ENCODE measurements at places on chromosomes 5 and 9.

DNA sequence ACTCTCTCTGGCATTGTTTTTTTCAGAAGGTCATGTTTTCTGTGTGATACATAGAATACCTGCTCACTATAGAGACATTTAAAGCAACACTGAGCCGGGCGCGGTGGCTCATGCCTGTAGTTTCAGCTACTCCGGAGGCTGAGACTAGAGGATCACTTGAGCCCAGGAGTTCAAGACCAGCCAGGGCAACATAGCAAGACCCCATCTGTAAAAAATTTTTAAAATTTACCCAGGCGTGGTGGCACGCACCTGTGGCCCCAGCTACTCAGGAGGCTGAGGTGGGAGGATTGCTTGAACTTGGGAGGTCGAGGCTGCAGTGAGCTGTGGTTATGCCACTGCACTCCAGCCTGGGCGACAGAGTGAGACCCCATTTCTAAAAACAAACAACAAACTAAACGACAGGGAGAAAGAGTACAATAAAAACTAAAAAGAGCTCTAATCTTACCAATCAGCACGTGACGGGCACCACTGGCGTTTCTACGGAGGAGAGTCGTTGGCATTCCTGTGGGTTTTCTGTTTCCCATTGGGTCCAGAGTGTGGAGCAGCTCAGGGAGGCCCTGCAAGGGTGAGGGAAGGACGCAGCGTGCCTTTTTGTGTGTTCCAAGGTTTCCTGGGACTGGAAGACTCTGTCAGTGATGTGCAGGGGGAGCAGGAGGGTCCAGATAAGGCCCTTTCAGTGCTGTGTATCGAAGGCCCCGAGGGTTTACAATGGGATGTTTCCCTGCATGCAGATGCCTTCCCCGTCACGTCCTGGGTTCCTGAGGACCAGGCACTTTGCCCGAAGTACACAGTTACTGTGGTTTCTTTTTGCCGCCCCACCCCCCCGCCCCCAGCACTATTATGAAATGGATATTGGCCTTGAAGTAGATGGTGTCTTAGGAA, 7.2 kb upstream of the RNU6ATAC start:
- no peak for DNase-seq

DNA sequence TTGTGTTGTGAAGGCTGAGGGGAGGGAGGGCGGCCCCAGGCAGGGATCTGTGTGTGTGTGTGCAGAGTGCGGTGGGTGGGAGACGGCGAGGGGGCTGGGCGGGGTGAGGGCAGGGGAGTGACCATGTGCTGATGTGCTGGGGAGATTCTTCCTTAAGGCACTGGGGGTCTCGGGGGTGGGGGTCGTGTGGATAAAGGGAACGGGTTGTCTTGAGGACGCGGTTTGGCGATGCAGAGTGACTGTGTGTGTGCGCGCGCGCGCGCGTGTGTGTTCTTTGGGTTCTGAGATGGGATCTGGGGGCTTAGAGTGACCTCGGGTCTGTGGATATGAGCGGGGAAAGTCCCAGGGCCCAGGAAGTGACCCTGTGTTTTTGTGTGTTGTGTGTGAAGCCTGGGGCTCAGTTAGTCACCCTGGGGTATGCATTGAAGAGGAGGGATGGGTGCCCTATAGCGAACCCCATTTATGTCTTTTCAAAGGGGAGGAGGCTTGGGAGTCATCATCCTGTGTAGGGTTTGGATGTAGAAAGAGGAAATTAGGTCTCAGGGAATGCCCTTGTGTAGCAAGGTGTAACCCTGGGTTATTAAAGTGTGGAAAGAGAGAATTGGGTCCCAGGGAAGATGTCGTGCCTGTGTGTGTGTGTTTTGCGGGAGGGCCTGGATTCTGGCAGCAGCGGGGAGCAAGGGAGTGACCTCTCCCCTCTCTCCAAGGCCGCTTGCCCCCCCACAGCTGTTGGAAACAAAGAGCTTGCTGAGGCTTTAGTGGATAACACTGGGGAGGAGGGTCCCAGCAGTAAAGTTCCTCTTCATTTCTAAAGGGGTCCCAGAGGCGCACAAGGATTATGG, 1.4 kb downstream of the TMEFF1 start:
- DNase-seq, result no peak

DNA sequence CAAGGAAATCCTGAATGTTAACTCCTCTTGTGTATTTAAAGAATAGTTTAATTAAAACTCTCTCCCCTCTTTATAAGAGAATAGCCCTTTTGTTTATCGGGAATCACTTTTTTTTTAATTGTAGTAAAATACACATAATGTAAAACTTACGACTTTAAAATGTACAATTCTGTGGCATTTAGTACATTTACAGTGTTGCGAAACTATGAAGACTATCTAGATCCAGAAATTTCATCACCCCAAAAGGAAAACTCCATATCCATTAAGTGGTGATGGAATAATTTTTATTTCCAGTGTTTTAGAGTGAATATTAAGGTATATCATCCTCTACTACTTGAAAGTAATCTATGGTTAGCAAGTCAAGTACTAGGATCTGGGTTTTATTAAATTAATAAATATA, 36.8 kb downstream of the KDM3B start:
- DNase-seq, result no peak

DNA sequence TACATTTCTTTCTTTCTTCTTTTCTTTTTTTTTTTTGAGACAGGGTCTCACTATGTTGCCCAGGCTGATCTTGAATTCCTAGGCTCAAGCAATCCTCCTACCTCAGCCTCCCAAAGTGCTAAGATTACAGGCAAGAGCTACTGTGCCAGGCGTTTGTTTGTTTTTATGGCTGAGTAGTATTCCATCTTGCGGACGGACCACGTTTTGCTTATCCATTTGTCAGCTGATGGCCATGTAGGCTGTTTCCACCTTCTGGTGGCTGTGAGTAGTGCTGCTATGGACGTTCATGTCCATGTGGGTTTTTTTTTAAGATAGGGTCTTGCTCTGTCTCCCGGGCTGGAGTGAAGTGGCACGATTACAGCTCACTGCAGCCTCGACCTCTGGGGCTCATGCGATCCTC, 2.5 kb downstream of the DOK3 start:
- no peak for DNase-seq

DNA sequence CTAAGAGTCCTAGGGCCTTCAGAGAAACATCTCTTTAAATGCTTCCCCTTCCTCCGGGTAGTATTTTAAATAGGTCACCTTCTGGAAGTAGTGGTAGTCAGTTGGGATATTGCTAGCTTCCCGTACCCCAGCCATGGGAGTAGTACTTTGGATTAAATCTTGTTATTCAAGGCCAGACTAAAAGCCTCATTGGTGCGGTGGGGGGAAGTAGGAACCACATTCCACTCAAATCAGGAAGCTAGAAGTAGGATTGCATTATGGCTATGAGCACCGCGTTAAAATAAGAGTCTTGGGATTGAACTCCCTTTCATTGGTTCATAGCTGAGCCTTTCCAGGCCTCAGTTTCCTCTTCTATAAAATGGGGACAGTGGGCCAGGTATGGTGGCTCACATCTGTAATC, 6.7 kb downstream of the KCNIP1 start:
- DNase-seq, result no peak

DNA sequence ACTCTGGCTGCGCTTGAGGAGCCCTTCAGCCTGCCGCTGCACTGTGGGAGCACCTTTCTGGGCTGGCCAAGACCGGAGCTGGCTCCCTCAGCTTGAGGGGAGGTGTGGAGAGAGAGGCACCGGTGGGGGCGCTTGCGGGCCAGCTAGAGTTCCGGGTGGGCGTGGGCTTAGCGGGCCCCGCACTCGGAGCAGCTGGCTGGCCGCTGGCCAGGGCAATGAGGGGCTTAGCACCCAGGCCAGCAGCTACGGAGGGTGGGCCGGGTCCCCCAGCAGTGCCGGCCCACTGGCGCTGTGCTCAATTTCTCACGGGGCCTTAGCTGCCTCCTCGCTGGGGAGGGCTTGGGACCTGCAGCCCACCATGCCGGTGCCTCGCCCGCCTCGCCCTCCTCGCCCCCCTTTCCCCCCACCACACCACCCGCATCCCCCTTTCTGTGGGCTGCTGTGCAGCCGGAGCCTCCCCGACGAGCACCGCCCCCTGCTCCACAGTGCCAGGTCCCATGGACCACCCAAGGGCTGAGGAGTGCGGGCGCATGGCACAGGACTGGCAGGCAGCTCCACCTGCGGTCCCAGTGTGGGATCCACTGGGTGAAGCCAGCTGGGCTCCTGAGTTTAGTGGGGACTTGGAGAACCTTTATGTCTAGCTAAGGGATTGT, 954.5 kb downstream of the DTWD2 start:
- DNase-seq, result no peak

- DNase-seq, result no peak
These were observed 160.4 kb downstream of the SPATA31D1 start for GRCh38 chr9:82148901-82149461.

DNA sequence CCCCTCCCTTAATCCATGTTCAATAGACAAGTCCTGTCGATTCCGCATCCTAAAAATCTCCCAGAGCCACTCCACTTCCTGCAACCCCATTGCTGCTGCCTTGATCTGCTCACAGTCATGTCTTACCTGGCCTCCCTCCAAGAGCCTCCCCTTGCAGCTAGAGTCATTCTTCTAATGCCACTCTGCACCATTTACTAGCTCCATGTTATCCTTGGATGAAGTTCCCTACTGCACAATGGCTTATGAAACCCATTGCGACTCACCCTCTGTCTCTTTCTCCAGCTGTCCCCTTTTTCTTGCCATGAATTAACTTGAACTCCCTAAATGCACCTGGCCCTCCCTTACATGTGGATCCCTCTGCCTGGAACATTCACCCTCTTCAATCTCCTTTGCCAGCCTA, 39.5 kb downstream of the MEGF10 start:
- DNase-seq, result no peak

DNA sequence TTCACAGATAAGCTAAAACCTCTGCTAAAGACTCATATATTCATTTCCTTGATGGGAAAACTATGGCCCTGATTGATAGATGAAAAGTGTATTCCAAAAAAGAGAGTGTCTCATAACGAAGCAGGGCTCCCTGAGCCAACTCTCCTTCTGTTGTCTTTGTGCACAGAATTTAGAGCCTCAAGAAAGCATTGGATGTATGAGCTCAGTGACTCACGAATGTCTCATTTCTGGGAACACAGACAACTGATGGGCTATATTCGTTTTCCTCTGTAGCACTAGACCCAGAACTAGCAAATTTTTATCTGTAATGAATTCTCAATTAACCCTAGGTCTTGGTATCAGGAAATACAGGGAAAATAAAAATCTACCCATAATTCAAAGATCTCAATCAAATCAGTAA, 88.4 kb downstream of the LMNB1 start:
- no peak for DNase-seq

GRCh38 chr5:16600946-16601345, 15.9 kb downstream of the RETREG1 start:
- DNase-seq, result no peak

GRCh38 chr5:173984218-173984617, 4.8 kb upstream of the C5orf47 start:
- DNase-seq, result no peak

GRCh38 chr9:1001838-1002237, 25.4 kb downstream of the DMRT3 start:
- no peak for DNase-seq

GRCh38 chr5:156475182-156476157, 148.5 kb downstream of the SGCD start:
- no peak for DNase-seq

DNA sequence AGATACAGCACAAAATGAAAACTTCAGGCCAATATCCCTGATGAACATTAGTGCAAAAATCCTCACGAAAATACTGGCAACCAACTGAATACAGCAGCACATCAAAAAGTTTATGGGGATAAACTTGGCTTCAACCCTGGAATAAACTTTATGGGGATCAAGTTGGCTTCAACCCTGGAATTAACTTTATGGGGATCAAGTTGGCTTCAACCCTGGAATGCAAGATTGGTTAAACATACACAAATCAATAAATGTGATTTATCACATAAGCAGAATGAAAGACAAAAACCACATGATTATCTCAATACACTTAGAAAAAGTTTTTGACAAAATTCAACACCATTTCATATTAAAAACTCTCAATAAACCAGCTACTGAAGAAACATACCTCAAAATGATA, 213.7 kb upstream of the DMRTA1 start:
- no peak for DNase-seq

GRCh38 chr5:35939639-35940038, 1.2 kb upstream of the CAPSL start:
- DNase-seq, result no peak

DNA sequence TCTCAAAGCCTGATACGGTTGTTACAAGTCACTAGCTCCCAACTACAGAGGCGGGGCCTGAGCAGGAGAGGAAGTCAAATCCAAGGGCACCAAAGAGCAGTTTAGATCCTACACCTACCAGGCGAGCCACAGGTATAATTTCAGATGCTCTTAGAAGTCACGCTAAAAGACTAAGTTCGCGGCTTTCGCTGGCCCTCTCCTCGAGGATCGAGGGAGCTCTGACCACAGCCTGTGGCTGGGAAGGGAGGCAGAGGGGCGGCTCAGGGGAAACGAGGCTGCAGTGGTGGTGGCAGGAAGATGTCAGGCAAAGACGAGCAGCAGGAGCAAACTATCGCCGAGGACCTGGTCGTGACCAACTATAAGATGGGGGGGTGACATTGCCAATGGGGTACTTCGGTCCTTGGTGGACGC, 48.6 kb downstream of the SEMA4D start:
- DNase-seq, result no peak

- DNase-seq, result no peak
These were observed 103.2 kb downstream of the GPBP1 start for GRCh38 chr5:57277085-57277484.

- no peak for DNase-seq
These were observed 93.9 kb downstream of the YTHDC2 start for GRCh38 chr5:113607361-113607760.

GRCh38 chr5:145925803-145926202, 10.6 kb upstream of the SH3RF2 start:
- DNase-seq, result no peak

DNA sequence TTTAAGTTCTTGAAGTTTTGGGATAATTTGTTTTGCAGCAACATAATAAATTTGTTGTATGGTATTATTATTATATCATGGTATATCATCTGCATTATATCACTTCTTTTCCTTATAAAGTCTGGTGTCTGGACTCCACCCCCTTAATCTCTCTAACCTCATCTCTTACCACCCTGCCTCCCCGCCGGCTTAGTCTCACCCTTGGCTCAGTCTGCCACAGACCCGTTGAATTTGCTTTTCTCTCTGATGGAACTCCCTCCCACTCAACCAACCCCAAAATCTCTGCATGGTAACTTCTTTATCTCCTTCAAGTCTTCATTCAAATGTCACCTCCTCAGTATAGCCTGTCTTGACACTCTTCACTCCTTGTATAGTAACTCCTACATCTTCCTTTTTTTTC, 29.6 kb upstream of the MATR3 start:
- no peak for DNase-seq

DNA sequence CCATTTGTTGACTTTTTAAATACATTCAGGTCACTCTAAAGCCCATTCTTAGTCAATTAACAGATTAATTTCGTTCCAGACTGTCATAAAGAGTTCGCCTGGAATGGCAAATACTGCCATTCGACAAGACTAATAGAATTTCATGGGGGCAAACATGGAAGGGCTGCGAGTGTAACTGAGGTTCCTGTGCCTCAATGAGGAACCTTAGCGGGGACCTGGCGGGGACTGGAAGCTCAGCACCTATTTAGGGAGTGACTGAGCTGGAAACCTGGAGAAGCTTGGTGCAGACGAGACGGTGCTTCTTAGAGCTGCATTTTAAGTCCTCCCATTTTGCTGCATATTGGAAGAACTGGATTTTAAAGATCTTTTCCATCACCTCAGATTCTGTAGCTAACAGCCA, 3.4 kb downstream of the VCAN start:
- DNase-seq, result no peak
